ENCODE measurements at places on chromosomes 12 and 14.

DNA sequence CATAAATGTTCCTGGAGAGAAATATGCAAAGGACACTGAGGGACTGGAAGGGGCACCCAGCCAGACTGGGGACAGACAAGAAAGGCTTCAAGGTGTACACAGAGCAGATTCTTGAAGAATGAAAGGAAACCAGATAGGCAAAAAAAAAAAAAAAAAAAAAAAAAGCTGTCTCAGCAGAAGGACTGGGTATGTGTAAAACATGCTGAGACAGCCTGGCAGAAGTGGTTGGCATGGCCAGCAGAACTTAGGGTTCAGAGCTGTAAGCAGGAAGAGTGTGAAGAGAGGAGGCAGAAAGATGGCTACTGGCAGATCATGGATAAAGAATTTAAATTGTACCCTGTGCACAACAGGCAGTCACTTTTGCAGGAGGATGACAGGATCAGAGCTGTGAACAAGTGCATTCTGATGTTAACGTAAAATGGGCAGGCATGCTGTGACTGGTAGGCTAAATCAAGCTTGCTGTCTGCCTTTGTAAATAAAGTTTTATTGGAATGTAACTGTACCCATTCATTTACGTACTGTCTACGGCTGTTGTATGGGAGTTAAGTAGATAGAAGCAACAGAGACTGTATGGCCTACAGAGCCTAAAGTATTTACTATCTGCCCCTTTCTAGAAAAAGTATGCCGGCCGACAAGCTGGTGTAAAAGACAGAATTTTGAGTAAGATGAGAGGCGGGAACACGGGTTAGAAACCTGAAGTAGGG lies 42.2 kb downstream of the UBR7 start:
- no peak for DNase-seq

- DNase-seq, result no peak
Observed at GRCh38 chr12:108440736-108441135, 74.3 kb upstream of the FICD start.

GRCh38 chr12:91627225-91627624 lies 444.6 kb upstream of the DCN start:
- no peak for DNase-seq

- no peak for DNase-seq
Observed at GRCh38 chr12:49230805-49231194, 34.1 kb upstream of the TUBA1C start.

GRCh38 chr12:19409376-19409775 lies 29.9 kb upstream of the AEBP2 start:
- no peak for DNase-seq

DNA sequence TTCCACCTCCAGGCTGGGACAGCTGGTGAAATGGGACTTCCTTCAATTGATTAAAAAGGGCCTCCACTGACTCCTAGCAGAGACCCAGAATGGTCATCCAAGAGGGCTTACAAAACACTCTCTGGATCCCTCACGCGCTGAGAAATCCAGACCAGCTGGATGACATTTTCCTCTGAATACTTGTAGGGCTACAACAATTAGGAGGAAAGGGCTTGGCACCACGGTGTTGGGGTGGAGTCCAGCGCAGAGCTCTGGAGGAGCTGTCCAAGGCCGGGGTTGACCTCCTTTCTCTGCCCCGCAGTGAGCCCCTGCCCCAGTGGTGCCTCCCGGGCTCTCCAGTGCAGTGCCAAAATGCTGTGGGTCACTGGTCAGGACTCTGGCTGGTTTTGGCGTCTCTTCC lies 189.0 kb upstream of the CCND2 start:
- no peak for DNase-seq

DNA sequence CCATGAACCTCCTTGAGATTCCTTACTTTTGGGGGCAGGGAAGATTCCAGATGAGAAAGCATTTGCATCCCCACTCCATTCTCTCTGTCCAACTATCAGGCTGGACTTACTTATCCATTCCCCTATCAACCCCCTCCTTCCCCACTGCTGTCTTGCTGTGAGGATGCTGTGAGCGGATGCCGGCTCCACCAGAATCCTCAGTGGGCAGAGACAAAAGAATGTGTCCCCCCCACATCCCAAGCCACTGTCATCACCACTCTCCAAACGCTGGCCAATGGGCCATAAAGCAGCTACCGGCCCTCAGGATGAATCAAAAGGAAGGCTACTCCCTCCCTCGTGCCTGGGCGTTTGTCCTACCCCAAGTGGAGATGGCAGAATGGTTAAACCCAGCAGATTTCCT lies 173.0 kb upstream of the NTF3 start:
- DNase-seq, result no peak

- no peak for DNase-seq
Observed at GRCh38 chr12:128326406-128326805, 59.4 kb downstream of the TMEM132C start.

DNA sequence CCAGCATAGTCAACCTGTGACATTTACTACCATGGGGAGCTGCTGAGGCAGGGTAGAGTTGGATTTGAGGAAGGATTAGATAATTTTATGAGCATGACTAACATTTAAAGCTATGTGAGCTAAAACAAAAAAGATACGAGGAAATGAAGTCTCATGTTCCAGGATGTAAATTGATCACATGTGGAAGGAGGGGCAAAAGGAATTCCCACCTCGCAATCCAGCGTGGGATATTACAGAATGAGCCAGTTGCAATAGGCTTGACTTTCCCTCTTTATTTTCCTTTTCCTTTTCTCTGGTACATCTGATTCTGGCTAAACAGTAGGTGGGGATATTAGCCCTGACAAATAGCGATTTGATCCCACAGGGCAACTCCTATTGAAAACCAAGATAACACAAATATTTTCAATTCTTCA lies 214.9 kb upstream of the HMGA2 start:
- DNase-seq, result no peak

DNA sequence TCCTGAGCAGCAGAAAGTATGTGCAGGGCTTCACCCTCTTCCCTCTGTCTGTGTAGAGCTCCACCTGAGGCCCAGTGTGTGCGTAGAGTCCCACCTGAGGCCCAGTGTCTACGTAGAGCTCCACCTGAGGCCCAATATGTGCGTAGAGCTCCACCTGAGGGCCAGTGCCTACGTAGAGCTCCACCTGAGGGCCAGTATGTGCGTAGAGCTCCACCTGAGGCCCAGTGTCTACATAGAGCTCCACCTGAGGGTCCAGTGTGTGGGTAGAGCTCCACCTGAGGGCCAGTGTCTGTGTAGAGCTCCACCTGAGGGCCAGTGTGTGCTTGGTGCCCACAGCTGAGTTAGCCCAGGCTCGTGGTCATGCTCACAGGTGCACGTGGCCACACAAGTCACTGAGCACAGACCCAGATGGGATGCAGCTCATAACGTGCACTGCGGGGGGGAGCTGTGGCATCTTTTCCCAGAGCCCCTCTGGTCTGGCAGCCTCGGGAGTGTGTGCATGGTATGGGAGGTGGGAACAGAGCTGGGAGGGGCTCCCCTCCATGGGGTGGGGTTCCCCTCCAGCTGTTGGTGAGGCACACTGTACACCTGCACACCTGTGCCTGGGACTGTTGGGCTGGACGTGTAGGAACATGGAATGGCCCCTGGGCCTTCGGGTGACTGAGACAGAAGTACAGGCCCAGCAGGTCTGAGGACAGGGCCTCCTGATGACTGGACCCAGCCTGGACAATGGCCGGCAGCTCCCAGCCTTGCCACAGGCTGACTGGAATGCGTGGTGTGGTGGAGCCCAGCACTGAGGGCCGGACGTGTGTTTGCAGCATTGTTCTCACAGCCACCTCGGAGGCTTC lies 20.1 kb downstream of the PACS2 start:
- no peak for DNase-seq

- DNase-seq, result no peak
Observed at GRCh38 chr14:26008290-26008689, 589.5 kb downstream of the NOVA1 start.

GRCh38 chr12:111780615-111781014 lies 13.9 kb downstream of the ALDH2 start:
- no peak for DNase-seq

DNA sequence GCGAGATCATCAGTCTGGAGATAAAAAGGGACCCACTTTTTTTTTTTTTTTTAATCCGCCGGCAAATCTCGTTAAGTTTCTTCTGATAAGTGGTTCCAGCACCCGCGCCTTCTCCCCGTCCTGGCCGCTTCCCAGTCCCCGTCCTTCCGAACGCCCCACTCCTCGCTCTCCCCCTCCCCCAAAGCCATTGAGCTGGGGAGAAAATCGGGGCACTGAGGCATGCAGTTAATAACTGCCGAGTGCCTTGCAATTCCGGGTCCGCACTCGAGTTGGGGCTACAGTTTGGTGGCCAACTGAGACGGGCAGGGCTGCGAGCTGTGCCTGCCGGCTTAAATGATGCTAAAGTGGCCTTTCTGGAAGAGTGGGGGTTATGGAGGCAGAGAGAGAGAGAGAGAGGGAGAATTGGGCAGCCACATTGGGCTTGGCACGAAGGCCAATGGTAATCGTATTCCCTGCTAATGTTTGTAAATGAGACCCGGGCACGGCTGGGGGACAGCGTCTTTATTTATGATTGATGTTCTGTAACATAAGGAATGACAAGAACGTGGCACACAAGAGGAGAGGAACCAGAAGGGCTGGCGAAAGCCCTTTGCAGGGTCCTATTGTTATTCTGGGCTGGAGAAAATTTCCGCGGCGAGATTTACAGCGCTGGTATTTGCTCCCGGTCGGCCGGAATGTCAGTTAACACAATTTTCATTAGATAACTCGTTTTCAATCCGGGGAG lies 115.4 kb upstream of the MYL2 start:
- DNase-seq, result no peak

DNA sequence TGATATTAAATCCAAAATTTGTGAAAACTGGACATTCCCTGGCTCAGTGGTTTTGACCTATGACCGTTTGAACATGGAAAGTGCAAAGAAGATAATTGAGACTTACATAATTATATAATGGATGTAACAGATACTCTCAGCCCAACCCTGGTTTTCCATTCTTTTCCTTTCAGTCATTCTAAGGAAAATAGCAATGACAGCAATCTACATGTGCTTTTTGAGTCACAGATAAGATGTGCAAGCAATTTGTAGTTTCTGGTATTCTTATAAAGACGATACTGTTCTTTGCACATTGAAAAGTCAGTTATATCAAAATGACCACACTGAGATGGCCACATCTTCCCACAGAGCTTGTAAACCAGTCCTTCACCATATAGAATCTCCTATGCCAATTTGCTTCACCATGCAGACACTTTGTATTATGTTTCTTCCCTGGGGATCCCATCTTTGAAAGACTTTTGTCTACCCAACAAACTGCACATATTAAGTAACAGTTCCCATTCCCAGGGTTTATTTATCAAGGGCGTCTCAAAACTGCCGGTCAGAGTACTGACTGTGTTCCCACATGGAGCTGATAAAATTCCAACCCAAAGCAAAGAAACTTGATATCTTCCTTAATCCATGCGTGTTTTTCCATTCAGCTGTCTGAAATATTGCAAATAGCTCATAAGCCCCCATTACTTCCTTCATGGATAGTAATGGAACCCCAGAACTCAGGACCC lies 34.8 kb downstream of the PLXNC1 start:
- DNase-seq, result no peak
